Activated CD8-positive, alpha-beta T cell treated with anti-CD3 and anti-CD28 coated beads for 36 hours (primary cell): ENCODE measurements at places on chromosomes 4 and X.

GRCh38 chr4:85243857-85244256 is 231.1 kb upstream of the ARHGAP24 start:
- no peak for DNase-seq

DNA sequence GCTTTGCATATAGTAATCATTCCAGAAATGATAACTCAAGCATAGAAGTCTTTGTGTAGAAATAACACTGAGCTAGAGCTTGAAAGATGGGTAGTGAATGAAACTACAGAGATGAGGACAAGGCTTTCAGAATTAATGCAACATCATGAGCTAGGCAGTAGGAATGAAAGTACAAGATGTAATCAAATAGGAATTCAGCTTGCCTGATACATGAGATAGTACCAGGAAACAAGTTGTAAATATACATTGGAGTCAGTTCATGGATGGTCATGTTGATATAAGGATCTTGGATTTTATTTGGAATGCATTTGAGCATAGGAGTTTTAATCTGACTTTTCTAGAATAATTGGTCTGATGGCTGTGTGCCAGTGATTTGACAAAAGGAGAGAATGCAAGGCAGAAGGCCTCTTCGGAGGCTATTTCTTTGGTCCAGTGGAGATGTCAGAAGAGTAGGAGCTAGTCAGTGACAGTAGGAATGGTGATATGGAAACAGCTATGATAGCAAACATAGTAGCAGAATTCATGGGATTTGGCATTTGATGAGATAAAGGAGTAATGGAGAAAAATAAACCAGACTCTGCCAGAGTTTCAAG is 206.4 kb upstream of the PACRGL start:
- no peak for DNase-seq

GRCh38 chr4:150714462-150715438 is 132.8 kb downstream of the MAB21L2 start:
- no peak for DNase-seq

DNA sequence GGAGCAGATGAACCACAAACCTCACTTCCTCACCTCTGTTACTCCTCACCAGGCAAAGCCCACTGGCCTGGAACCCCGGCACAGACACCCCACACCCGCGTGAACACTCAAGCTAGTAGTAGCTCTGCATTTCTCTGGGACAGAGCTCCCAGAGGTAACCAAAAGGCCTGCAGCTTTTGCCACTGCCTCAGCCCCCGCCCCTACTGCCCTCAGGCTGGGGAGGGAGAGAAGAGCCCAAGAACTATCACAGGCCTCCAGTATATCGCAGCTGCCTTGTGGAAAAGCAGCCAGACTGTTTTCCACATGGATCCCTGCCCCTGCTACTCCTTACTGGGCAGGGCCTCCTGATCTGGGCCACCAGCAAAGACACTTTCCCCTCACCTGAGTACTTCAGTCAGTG is 728.7 kb upstream of the ACTRT1 start:
- DNase-seq, result no peak

DNA sequence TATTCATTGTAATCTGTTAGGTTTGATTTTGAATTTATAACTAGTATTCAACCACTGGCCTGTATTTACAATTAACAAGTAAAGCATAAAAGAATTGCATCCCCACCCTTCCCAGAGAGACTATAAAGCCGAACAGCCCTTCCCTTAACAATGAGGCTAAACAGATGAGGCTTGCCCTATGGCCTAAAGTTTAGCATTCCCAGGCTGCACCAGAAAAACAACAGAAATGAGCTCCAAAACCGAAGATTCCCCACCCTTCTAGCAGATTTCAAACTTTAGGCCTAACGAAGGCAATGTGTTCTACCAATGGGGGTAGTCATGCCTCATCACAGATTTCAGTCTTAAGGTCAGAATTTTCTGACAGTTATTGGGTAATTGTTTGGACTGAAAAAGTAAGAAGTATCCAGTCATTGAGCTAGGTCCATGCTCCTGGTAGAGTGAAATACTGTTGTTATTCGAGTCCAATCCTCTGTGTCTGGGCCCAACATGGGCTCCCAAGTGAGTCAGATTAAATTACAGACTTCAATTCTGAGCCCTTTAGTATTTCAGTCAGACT is 197.6 kb downstream of the ANTXR2 start:
- no peak for DNase-seq

DNA sequence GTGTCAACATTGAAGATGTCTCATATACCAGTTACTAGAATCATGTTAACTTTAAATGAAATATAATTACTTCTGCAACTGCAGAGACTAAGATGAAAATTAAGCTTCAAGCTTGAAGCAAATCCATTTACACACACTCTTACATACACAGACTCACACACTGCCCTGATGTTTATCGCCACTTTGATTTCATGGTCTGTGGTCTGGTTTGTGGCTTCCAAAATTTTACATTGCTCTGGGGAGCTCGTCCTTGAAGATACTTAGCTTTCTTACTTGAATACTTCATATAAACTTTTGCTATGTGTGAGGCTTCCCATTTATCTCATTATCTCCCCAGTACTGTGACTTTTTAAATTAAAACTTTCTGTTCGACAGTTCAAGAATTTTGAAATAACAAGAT is 35.8 kb downstream of the ARHGEF38 start:
- DNase-seq, result no peak

GRCh38 chrX:71650333-71650969 is 16.9 kb upstream of the LOC101059915 start:
- peak; percentile 62 for DNase-seq

DNA sequence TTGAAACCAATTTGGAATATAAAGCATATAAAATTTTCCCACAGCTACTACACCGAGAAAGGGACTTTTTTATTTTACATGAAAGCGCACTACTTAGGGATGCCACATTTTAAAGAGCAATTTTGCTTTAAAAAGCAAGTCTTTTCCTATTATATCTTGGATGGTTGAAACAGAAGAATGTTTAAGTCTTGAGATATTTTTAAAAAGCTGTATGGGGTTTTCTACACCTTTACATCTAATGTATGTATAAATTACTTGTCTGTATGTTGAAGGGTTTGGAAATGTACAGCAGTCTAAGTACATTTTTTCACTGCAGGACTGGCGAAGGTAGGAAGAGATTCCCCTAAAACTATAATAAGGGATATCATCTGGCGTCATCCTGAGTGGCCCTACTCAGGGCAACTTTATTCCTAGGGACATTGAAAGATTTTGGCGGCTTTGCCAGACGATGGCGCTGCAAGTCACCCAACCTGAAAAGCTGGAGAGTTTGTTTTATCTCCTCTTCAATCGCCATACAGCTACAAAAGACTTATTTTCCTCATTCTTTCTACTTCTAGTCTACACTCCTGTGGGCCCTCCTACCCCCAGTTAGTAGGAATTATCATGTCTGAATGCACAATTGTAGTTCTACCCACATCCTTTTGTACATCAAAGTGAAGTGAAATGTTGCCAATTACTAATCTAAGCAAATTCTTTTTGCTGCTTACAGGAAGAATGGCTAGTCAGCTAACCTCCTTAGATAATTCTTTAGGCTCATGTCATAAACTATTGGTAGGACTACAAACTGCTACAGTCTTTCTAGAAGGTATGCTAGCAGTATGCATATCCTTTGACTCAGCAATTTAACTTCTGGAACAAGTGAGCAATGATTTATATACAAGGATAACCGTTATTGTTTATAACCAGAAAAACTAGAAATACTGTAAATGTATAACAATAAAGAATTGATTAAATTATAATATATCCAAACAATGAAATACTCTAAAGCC is 782 bp upstream of the NEK1 start:
- peak; percentile 83 for DNase-seq

DNA sequence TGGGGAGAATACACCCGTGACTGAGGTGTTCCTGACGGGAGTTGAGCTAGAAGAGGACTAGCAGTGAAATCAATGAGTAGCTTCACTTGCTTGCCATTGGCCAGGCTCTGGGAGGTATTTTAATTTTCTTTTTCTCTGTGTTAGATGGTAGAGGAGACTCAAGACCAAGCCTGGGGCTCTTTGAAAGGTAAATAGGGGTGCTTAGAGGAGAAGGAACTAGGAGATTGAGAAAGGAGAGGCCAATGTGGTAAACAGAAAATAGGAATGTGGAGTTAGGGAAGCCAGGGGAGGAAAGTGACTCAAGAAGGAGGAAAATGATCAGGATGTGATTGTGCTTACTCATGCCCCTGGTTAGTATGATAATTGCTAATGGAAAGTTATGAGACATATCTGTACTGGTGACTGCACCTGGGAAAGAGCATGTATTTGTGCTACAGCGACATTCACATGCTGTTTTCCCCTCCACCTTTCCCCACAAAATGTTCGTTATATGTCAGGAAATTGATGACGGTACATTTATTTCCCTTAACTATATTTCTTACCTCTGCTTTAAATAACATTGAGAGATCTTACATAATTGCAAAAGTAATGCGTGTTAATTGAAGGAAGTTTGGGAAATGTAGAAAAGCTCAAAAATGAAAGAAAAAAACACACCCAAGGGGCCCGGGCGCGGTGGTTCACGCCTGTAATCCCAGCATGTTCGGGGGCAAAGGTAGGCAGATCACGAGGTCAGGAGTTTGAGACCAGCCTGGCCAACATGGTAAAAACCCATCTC is 16.9 kb upstream of the LRBA start:
- DNase-seq, result peak; percentile 34

- DNase-seq, result peak; percentile 60
These were observed 7.3 kb upstream of the SH3BP2 start for GRCh38 chr4:2785613-2786012.

DNA sequence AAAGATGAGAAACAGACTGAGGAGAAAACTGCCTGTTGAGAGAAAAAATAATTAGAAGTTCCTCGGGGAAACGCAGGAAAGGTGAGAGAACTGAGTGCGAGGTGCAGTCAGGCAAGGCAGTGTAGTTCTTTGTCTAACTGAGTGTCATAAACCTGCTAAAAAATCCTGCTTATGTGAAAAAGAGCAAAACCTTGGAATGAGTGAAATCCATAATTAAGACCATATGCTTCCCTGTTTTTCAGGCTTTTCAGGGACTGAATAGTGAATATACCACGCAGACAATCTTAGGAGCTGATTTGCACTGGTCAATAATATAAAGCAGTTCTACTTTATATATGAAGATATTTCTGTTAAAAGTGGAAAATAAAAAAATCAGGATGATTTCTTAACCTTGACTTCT is 104.9 kb downstream of the RASGEF1B start:
- no peak for DNase-seq

DNA sequence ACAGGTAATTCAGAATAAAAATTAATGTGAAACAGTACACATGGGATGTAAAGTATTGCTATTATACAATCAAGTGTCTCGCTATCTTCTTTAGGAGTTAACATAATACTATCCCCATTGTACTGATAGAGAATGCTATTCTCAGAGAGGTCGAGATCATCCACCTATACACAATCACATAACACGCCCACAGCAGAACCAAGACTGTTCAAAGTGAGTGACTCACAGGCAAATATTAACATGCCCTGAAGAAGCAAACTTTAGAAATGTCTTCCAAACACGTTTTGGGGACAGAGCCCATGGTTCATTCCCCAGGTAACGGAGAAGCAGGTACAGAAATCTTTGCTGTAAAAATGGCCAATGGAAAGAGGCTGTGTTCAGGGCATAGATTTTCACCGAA is 50.1 kb upstream of the PHKA2 start:
- DNase-seq, result no peak

- no peak for DNase-seq
These were observed 70.1 kb upstream of the CLCN4 start for GRCh38 chrX:10086676-10087075.

GRCh38 chr4:174627473-174627872 is 105.2 kb upstream of the HPGD start:
- no peak for DNase-seq

DNA sequence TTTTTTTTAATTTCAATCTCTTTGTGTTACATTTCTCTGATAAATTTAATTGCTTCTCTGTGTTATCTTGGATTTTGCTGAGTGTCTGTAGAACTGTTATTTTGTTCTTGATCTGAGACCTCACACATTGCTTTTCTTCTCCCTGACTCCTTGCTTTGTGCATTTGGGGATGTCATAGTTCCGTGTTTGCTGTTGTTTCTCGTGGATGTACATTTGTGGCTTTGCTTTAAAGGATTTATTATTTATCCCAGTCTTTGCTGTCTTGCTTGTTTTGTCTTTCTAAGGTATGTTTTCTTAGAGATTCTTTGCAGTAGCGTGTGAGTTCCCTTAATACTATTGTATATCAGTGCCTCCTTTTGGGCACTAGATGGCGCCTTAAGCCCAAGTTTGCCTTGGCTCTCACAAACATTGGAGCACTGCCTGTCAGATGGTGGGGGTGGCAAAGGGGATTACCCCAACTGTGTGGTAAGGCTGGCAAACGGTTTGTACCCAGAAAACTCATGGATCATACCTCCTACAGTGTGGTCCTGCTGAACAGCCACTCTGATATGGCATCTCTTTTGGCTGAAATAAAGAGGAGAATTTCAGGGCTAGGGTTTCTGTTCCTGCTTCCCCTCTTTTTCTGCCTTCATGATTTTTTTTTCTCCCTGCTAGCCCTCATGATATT is 96.4 kb downstream of the PGRMC2 start:
- peak; percentile 88 for DNase-seq

DNA sequence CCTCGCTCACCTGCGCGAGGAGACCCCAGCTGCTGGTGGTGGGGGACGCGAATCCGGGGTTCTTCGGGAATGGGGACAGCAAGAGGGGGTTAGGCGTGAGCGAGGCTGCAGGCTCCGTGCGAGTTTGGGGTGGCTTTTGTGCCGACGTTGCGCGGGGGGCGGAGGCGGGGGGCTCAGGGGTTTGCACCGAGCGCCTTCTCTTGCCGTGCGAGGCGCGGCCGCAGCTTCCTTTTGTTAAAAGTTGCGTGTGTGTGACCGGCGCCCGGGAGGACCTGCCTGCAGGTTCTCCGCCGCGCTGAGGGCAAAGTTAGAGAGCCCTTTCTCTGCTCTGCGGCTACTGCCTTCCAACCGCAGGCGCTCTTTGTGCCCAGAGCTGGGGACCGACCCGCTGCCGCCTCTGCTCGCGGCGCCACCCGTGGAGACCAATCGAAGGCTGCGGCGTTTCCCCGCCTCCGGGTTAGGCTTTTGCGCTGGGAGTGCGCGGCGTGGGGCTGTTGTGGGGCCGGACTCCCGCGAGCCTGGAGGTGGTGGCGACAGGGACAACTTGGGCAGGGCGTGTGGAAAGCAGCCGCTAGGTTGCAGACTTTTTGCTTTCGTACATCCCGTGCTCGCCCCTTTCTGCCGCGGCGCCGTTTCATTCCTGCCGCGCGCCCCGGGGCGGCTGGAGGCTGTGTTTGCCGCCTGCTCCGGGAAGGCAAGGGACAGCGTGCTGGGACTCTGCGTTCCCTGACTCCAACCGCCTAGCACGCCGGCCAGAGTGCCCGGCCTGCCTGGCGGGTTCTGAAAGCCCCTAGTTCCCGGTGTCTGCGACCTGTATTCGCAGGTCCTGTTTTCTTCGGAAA is 716 bp downstream of the KIT start:
- peak; percentile 50 for DNase-seq

- no peak for DNase-seq
These were observed 920.4 kb upstream of the EPHA5 start for GRCh38 chr4:66590488-66591215.

DNA sequence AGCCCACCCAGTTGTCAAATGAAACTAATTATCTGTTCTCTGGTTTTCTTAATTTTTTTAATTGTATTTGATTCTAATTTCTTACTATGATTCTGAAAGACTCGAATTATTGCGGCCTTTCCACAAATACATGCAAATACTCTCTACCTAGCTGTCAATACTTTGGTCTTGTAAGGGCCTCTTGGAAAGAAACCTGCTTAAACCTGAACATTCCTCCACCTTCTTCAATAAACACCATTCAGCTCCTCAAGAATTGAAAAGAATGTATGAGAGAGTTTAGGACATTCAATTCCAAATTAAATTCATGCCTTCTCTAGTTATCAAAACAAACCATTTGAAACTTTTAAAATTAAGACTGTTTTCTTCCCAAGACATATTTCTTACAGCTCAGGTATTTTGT is 385.9 kb upstream of the NOCT start:
- no peak for DNase-seq
